ENCODE measurements at places on chromosomes 7 and 10.
A peak's percentile ranks its signal among the peaks of the same experiment; 100 is the strongest.

DNA sequence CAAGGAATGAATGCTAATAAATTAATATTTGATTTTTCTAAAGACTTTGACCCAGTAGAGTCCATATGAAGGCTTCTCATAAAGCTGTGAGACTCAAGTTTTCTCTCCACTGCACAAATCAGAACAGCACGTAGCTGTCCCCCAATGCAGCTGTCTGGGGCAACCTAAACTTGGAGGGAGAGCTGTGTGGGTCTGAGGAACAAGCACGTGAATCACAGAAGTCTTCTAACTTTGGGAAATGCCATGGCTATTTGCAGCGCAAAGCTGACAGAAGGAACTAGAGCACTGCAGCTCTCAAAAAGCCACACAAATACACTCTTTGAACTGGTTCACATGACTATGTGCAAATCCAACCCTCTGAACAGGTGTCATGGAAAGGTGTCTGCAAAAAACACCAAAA, 47.9 kb downstream of the COL1A2 start:
- no peak for DNase-seq

- DNase-seq = no peak
Measured at GRCh38 chr7:70619130-70619529, 512.8 kb upstream of the GALNT17 start.

DNA sequence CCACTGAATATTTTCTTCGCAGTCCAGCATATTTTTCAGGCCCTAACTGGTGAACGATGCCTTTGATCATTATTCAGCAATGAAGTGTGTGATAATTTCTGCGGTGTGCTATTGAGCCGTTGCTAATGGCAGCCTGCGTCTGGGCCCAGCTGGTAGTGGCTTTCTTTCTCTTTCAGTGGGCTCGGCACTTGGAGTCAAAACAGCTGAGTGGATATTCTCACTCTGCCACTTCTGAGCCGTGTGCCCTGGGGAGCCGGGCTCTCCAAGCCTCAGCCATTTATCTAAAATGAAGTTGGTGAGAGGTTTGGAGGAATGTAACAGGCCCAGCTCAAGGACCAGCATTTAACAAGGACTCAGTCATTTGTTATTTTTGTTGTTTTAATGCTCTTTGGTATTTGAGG, 87.5 kb upstream of the IFRD1 start:
- no peak for DNase-seq

GRCh38 chr10:106251573-106251972, 912.9 kb downstream of the SORCS1 start:
- DNase-seq = no peak

DNA sequence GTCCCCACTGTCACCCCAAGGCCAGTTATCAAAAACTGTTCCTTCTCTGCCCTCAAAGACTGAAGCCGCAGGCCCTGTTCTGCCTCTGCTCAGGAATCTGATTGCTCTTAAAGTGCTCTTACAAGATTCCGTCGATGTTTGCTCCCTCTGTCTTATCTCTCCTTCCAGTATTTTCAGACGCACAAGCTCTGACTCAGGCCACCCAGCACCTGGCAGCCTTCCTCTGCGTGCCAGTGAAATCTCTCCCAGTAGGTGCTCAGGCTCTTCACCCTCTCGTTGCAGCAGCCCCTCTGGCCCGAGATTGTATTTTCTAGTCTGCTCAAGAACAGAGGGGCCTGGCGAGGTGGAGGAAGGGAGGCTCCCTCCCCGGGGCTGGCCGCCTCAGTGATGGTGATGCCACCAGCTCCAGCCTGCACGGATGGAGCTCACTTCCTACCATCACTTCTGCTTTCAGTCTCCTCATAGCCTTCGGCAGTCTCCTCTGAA, 276.2 kb downstream of the USP6NL start:
- DNase-seq = no peak

GRCh38 chr7:123615344-123615743, 13.7 kb downstream of the ASB15 start:
- peak; percentile 40 for DNase-seq

- DNase-seq = no peak
Measured at GRCh38 chr10:28396331-28396730, 93.5 kb upstream of the MPP7 start.

GRCh38 chr10:123331438-123331837, 177.2 kb downstream of the BUB3 start:
- DNase-seq = peak; percentile 72

DNA sequence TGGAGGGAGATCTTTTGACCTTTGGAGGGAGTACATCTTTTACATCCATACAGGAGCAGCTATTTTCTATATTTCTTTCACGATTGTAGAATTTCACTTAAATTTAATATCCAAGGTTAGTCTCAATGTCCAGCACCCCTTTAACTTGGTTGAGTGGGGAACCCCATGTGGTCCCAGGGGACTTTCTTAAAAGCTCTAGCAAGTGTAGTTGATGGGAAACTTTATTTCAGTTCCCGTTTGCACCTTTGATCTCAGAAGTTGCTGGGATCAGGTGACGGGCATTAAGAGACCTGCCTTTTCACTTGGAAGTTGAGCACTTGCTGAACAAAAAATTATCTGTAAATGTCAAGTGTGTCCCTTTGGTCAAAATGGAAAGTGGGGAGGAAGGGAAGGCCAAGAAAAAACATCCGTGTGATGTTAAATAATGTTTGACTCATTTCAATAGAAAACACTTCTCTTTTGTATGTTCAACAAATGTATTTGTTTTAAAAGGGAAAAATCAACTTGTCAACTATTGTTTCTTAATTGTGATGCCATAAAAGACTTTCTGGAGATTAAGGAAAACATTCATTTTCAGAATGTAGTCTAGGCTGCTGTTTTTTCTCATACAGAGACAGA, 370.1 kb upstream of the GALNT17 start:
- DNase-seq = no peak

DNA sequence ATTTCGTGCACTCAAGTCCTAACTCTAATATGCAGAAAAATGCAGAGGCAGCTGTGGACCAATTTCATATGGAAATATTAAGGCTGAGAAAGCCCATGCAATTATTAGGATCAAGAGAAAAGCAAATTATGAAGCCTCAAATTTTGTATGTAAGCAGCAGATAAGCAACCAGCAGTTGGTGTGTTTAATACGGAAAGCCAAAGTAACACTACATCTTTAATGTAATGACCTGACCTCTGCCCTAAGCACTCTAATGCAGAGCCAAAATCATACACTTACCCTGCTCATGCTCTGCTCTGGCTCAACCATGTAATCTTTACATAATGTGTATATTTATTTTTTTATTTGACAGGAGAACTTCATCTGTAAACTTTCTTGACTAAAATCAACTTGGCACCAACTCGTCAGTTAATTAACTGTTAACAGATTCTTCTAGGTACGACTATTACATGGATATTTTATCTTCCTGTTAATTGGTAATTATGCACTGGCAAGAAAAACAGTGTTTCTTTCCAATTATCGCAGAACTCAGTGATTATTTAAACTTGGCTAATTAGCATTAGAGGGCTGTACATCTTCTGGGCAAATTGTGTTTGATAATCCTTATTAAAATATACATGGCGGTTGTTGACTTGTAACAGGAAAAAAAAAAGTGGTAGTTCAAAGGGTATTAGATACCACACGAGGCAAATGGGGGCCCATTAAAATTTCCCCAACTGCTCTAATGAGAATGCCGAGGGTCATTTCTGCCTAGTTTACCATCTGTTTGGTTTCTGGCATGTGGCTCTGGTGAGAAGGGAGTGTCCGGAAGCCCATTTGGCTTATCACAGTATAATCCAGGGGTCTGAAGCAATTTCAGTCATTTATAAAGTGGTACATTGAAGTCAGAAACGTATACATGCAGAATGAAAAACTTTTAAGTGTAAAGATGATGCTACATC, 94.5 kb downstream of the RELN start:
- no peak for DNase-seq
